Naive B cell (primary cell): ENCODE measurements at places on chromosomes 1 and 21. TPM values are rescaled to one million over a fixed set of nuclear protein-coding genes. Genes with fewer than 3 reads are reported as not detected.

- H3K4me1 ChIP-seq = no peaks in the 10 kb centered on the region
- H3K36me3 ChIP-seq = no peaks in the 10 kb centered on the region
- no peak for DNase-seq
- no peak overlapping the region for H3K27ac ChIP-seq
- no peak overlapping the region for H3K4me3 ChIP-seq
- peaks cover 17% of the 10 kb centered on the region for H3K27me3 ChIP-seq
Measured at GRCh38 chr21:41678924-41679318, 87.9 kb downstream of the RIPK4 start.

- H3K27me3 ChIP-seq = no peaks in the 10 kb centered on the region
- H3K4me1 ChIP-seq = peaks cover 75% of the 10 kb centered on the region
- no peak for DNase-seq
Measured at GRCh38 chr1:21340230-21340945, 50.1 kb upstream of the ECE1 start.

- H3K4me3 ChIP-seq = no peak overlapping the region
Measured at GRCh38 chr1:199945591-199945990, 81.9 kb upstream of the NR5A2 start.

MAGI3 gene
- 1.2 TPM for polyA plus RNA-seq

SLC35A3 gene
- polyA plus RNA-seq = 11.9 TPM

- no peak overlapping the region for H3K27ac ChIP-seq
- H3K36me3 ChIP-seq = no peaks in the 10 kb centered on the region
- H3K27me3 ChIP-seq = no peaks in the 10 kb centered on the region
- H3K4me1 ChIP-seq = no peaks in the 10 kb centered on the region
- no peak overlapping the region for H3K4me3 ChIP-seq
- no peak for DNase-seq
Measured at GRCh38 chr21:20641241-20641640, 357.0 kb upstream of the NCAM2 start.

GRCh38 chr1:211633524-211633846 is 41.9 kb downstream of the NEK2 start:
- no peak overlapping the region for H3K27ac ChIP-seq
- H3K36me3 ChIP-seq = no peaks in the 10 kb centered on the region
- peaks cover 29% of the 10 kb centered on the region for H3K27me3 ChIP-seq

FBXO28 gene
- 37.2 TPM for polyA plus RNA-seq
